Stimulated activated memory B cell treated with anti-CD40 and anti-IgM and Interleukin-4, amounts not matched to agents 10 μg/mL and 1 μg/mL and 100 μg/mL, for 72 hours (primary cell): ENCODE measurements at places on chromosomes 6 and 20.

- H3K4me3 ChIP-seq: no peak overlapping the region
- peaks cover 17% of the 10 kb centered on the region for H3K4me1 ChIP-seq
- H3K36me3 ChIP-seq: no peaks in the 10 kb centered on the region
These were observed 208.8 kb downstream of the ARHGAP18 start for GRCh38 chr6:129500958-129501739.

DNA sequence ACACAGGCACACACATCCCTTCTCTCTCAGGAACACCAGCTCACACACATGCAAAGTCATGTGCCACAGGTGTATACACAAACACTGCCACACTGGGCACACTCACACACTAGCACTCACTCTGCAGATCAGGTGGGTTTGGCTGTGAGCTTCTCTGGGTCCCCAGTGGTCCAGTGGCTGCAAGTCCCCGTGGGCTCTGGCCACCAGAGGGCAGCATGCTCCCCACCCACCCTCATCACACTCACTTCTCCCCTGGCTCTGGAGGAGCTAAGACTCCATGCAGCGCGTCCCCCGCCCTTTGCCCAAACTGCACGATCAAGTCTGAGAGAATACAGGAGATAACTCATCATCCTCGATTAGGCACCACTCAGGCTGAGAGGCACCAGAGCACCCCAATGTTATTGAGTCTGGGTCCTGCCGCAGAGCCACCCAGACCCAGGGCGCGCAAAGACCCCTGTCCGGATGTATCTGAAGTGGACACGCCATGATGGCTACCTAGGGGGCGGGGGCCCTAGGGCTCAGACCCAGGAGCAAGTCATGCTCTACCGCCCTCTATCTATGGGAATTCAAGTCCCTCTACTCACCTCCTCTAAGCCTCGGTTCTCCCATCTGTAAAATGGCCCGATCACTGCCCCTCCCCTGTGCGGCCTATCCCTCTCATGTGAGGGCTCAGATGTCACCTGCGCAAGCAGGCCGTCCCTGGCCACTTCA, 90.5 kb downstream of the GRM4 start:
- H3K27ac ChIP-seq: no peak overlapping the region
- no peak overlapping the region for H3K4me3 ChIP-seq
- peaks cover 79% of the 10 kb centered on the region for H3K27me3 ChIP-seq
- peak; percentile 65 for ATAC-seq

- no peak overlapping the region for H3K4me3 ChIP-seq
- ATAC-seq: no peak
- no peaks in the 10 kb centered on the region for H3K36me3 ChIP-seq
- H3K27me3 ChIP-seq: peaks cover 39% of the 10 kb centered on the region
These were observed 408.5 kb upstream of the SULF2 start for GRCh38 chr20:48193627-48194425.

- H3K4me1 ChIP-seq: peaks cover 17% of the 10 kb centered on the region
- no peak overlapping the region for H3K4me3 ChIP-seq
- no peaks in the 10 kb centered on the region for H3K27me3 ChIP-seq
These were observed 62.4 kb upstream of the TNFAIP3 start for GRCh38 chr6:137804637-137805036.

DNA sequence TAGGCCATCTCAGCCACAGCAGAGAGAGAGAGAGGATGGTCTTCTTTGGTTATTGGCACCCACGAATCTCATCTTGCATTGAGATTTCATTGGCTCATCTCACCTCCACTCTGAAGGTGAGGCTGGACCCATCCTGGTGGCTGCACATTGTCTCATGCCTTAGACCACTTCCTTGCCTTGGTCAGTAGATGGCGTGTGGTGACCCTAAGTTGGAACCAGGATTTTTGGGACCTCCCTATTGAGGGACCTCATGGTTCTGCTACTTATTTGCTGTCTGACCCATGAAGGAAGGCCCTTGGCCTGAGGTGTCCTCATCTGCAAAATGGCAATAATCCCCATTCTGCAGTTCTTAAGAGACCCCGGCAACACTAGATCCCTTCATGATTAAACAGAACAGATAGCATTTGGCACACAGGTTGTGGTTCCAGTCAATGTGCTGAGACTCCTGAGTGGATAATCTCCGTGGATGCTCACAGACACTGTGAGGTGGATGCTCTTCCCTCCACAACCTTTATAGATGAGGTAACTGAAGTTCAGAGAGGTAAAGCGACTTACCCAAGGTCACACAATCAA, 21.5 kb upstream of the AAR2 start:
- H3K4me1 ChIP-seq: no peaks in the 10 kb centered on the region
- ATAC-seq: peak; percentile 40
- no peak overlapping the region for H3K4me3 ChIP-seq
- peaks cover 10% of the 10 kb centered on the region for H3K27me3 ChIP-seq
- H3K36me3 ChIP-seq: no peaks in the 10 kb centered on the region

GRCh38 chr6:126199466-126199865, 140.4 kb upstream of the CENPW start:
- H3K4me1 ChIP-seq: no peaks in the 10 kb centered on the region
- H3K27me3 ChIP-seq: no peaks in the 10 kb centered on the region
- H3K36me3 ChIP-seq: peaks cover 22% of the 10 kb centered on the region
- no peak overlapping the region for H3K27ac ChIP-seq
- no peak overlapping the region for H3K4me3 ChIP-seq

GRCh38 chr6:15827496-15828255, 164.8 kb upstream of the DTNBP1 start:
- H3K4me3 ChIP-seq: no peak overlapping the region
- no peaks in the 10 kb centered on the region for H3K27me3 ChIP-seq
- H3K36me3 ChIP-seq: no peaks in the 10 kb centered on the region

GRCh38 chr20:13274275-13274861, 53.3 kb downstream of the ISM1 start:
- H3K27me3 ChIP-seq: peaks cover 31% of the 10 kb centered on the region
- H3K4me1 ChIP-seq: no peaks in the 10 kb centered on the region
- no peak for ATAC-seq
- no peaks in the 10 kb centered on the region for H3K36me3 ChIP-seq
- H3K27ac ChIP-seq: no peak overlapping the region
- no peak overlapping the region for H3K4me3 ChIP-seq

DNA sequence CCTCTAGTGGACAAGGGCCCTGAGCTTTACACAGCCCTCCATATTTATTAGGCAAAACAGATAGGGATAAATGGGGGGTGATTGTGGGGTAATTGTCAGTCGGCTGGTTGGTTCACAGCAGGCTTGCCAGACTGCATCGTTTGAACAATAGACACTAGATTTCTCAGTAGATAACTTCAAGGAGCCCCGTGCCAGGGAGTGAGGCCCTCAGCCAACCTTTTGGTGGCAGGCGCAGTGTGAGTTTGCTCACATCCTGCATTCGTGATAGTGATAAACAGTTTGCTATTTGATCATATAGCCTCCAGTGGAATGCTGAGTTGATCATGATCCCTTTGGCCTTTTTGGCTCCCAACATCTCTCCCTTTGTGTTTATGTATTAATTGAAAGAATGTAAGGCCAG, 3.6 kb upstream of the ABHD12 start:
- H3K4me3 ChIP-seq: no peak overlapping the region
- no peak overlapping the region for H3K27ac ChIP-seq
- peaks cover 14% of the 10 kb centered on the region for H3K4me1 ChIP-seq
- peaks cover 13% of the 10 kb centered on the region for H3K27me3 ChIP-seq

DNA sequence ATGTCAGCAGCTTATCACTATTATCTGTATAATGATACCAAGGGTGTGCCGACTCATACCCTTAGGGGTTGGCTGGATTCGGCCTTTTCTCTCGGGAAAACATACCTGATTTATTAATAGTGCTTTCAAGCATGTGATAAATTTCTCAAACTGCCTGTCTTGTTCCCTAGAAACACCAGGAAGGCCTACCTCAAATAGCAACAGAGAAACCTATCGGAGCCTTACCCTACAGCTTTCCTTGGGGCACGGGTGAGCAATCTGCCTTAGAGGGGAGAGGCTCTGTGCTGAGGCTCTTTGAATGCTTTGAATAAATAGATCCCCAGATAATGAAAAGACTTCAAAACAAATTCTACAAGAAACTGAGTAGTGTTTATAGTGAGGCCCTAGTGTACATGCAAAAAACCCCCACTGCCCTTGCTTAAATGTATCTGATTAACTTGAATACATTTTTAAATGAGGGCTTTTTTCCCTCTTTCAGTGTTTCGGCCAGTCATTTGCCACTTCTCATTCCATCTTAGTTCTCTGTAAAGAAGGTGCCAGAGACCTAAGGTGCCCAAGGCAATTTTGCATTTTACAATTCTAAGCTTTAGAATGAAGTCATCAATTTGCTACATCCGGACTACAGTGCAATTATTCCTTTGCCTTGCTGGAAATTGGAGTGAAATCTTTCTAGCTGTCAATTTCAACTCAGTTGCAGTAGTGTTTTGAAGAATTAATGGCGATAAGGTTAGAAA, 320.1 kb downstream of the ESR1 start:
- no peaks in the 10 kb centered on the region for H3K27me3 ChIP-seq
- H3K27ac ChIP-seq: no peak overlapping the region
- no peak overlapping the region for H3K4me3 ChIP-seq
- H3K36me3 ChIP-seq: peaks cover 41% of the 10 kb centered on the region

DNA sequence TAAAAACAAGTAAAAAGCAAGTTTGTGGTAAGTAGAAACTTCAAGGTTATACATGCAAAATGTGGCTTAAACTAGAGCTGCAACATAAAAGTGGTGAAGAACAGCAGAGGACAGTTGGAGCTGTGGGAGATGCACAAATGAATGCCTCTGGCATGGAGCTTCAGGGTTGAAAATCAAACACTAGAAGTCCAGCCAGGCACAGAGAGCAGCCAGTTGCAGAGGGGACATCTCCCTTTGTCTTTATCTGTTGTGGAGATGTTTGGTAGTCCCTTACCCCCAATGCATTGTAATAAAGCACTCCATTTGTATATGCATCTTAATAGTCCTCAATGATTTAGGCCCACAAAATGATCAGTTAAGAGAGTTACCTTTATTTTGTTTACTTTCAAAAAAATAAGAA, 73.1 kb upstream of the C20orf144 start:
- H3K4me3 ChIP-seq: no peak overlapping the region
- no peak for ATAC-seq
- H3K27me3 ChIP-seq: no peaks in the 10 kb centered on the region
- H3K36me3 ChIP-seq: no peaks in the 10 kb centered on the region
- H3K4me1 ChIP-seq: peaks cover 12% of the 10 kb centered on the region

GRCh38 chr6:90294008-90294511, 2.6 kb downstream of the BACH2 start:
- peak overlapping the region; percentile 92 for H3K4me3 ChIP-seq
- no peak for ATAC-seq
- peaks cover 39% of the 10 kb centered on the region for H3K4me1 ChIP-seq
- peaks cover 13% of the 10 kb centered on the region for H3K36me3 ChIP-seq
- no peaks in the 10 kb centered on the region for H3K27me3 ChIP-seq

DNA sequence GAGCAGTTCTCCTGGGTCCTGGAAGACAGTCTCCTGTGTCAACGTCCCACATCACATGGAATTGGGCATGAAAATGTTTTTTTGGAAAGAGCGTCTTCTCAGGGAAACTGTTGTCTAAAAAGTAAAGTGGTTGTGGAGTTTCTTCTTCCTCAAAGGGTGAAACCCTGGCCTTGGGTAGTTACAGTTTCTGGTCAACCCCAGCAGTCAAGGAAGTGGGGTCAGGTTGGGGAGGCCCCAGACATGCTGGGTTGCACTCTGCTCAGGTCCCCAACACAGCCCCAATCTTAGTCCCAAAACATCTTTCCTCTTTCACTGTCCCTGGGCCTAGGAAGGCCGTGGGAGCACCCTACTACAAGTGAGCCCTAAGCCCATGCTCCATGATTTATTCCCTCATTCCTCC, 996 bp upstream of the NFKBIE start:
- peaks cover 13% of the 10 kb centered on the region for H3K27me3 ChIP-seq
- H3K4me3 ChIP-seq: peak overlapping the region; percentile 100
- peak; percentile 49 for ATAC-seq

DNA sequence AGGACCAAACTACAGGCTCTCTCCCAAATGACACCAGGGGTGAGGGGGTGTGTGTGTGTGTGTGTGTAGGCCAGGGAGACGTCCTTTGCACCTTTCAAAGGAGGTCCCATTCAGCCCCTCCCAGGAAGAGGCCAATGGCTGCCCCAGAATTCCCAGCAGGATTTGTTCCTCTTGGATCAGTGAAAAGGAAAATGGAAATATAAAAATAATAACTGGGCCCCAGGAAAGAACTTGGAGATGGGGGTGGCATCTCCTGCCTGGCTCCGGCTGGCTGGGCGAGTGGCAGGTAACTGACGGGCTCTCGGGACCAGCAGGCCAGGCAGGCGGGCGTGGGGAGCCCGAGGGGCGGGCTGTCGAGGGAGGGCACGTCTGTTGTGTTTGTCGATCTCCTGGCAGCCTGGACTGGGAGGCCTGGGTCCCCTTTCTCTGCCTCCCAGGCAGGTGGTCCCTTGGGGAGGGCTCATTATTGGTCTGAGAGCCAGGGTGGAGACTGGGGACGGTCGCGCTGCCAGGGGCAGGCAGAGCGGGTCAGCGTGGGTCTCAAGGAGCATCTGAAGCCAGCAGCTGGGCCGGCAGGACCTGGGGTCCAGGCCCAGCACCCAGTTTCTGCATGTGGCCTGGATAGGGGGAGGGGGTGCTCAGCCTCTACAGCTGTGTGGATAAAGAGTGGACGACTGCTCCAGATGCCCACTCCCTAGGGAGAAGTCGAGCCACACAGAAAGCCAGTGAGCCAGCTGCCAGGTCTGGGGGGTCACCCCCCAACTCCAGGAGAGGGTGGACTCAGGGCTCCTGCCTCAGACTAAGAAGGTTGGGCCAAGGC, 3.1 kb downstream of the NOL4L start:
- no peak for ATAC-seq
- no peaks in the 10 kb centered on the region for H3K27me3 ChIP-seq
- no peaks in the 10 kb centered on the region for H3K36me3 ChIP-seq
- peak overlapping the region; percentile 43 for H3K27ac ChIP-seq

DNA sequence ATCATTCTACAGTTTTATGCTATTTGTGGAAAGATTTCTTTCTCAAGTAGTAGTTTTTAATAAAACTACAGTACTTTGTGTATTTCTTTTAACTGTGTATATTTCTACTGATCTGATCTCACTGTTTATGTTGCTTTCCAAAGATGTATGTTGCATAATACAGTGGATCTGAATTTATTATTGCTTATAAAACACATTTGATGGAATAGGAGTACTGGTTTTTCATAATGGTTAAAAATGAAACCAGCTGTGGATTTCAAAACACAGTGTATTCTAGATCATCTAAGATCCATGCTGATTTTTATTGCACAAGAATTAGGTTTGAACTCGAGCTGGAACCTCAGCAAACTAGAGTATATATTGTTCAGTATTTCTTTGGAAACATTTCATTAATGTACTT, 8.0 kb downstream of the NKX2-4 start:
- H3K27me3 ChIP-seq: peaks cover 33% of the 10 kb centered on the region
- H3K4me3 ChIP-seq: no peak overlapping the region
- peaks cover 36% of the 10 kb centered on the region for H3K36me3 ChIP-seq
- H3K27ac ChIP-seq: no peak overlapping the region
